ENCODE measurements at places on chromosomes 1 and 21.

- no peak for DNase-seq
Measured at GRCh38 chr1:8185400-8185799, 132.5 kb upstream of the SLC45A1 start.

DNA sequence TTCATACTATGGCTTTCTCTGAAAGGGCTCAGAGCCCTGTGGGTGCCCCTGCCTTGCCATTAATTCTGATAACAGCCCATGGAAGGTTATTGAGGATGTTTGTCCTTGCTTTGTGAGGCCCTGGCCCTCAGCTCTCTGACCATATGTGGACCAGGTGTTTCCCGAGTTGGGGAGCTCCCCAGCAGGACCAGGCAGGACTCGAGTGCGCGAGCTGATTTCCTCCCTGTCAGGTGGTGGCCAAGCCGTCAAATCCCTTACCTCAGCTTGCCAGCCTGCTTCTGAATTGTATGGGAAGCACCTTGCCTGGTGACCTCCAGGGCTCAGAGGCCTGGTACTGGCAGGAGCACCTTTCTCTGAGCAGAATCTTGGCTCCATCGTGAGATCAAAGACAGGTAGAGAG, 17.9 kb upstream of the SDE2 start:
- no peak for DNase-seq

DNA sequence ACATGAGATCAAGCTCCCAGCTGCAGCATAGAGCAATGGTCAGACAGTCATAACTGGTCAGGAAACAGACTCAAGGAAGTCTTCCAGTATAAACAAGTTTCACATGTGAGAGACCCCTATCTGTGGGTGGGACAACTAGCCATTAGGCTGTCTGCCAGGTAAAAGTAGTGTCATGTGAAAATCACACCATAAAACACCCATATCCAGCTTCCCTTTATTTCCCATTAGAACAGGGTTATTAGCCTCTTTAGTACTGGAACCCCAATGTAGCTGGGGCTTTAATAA, 426.7 kb downstream of the KCNT2 start:
- DNase-seq, result no peak

DNA sequence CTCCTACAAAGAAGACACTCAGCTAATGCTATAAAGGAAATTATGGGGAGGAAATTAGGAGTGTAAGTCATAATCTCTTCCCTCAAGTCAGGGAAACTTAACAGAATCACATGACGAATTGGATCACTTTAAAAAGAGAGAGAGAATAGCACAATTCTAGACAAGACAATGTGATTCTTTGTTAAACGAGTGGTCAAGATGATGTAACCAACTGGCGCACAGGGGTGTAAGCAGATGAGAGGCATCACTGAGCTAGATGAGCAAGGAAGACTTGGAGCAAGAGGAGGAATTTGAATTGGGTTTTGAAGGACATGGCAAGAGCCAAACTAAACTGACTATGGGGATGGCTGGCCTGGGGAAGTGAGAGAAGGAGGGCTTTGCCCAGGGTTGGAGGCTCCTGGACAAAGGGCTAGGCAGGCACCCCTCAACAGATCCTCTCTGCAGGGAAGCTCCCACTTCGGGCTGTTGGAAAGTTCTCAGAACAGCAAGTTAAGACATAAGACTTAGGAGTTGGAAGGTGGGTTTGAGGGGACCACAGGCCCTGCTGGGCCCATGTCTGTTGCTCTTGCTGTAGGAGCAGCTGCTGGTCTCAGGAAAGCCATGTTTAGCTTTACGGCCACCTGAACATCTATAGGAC, 123.9 kb upstream of the GRIK3 start:
- DNase-seq, result no peak

DNA sequence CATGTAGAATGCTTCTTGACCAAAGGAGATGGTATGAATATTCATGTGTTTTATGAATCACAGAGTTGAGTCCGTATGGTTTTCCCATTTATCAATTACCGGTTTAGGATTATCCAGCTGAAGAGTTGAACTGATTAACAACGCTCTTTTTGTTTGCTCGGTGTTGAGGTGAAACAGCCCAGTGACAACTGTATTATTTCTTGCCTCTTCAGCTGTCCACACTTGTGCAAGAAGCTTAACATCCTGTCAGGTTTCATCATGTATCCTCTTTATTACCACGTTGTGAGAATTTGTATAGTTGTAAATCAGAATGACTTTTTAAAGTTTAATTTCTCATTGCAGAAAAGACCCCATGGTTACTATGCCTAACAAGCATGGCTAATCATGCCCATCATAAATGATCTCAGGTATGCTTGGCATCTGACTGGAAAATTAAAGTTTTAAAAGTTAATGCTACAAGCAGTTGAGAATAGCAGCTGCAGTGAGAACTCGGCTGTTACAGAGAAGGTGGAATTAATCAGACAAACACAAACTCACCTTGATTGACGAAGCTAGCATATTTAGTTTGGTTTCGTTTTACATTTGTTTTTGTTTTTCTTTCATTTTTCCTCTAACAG, 563.2 kb upstream of the ADGRL2 start:
- no peak for DNase-seq

DNA sequence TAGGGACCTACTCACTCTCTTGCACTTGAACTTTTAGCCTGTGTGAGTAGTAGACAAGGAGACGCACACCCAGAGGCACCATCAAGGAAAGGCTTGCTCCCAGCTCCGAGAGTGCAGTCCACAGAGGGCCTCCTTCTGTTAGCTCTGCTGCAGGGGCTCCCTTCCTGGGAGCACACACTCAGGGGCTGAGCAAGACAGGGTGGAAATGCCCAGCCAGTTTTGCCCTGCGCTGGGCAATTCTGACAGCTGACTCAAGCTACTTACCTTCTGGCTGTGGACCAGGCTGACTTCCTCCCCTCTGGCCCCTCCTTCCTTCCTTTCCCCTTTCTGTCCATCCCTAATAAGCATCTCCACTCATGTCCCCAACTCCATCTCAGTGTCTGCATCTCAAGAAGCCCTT, 449.1 kb downstream of the PTPRU start:
- no peak for DNase-seq

- no peak for DNase-seq
Measured at GRCh38 chr1:37915476-37916093, 31.3 kb downstream of the INPP5B start.

GRCh38 chr21:33123374-33124123, 53.6 kb downstream of the OLIG1 start:
- no peak for DNase-seq

- DNase-seq, result no peak
Measured at GRCh38 chr1:11848373-11848700, 754 bp upstream of the NPPA start.

- no peak for DNase-seq
Measured at GRCh38 chr1:64229307-64229706, 25.9 kb downstream of the UBE2U start.

- DNase-seq, result no peak
Measured at GRCh38 chr1:223429821-223430220, 36.6 kb downstream of the CCDC185 start.

DNA sequence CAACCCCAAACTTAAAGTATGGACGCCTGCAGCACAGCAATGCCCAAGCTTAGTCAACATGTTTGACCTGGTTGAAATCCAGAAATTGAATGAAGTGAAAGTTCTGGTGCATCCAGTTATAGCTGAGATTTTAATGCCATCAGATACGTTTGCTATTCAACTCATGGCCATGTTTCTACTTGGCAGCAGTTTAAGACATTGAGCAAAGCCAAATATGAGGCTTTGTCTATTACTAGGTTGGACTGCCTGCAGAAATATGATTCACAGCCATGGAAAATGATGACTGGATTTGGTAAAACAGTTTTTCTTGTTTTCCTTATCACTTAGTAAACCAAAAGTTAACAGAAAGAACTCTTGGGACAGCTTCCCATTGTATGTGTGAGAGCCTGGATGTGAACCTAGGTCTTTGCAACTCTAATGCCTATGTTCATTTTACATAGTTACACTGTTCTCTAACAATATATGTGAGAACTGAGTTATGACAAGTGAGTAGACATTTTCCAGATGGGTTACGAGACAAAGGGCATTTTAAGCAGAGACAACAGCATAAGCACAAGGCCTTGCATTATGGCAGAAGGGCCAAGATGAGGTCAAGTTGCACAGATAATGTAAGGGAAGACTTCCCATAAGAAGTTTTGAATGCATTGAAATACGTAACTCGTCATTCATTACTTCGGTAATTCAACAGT, 32.4 kb upstream of the MYSM1 start:
- DNase-seq, result no peak

- no peak for DNase-seq
Measured at GRCh38 chr1:207205614-207206061, 101.6 kb downstream of the C4BPA start.

- no peak for DNase-seq
Measured at GRCh38 chr1:41823471-41823870, 95.3 kb downstream of the HIVEP3 start.

DNA sequence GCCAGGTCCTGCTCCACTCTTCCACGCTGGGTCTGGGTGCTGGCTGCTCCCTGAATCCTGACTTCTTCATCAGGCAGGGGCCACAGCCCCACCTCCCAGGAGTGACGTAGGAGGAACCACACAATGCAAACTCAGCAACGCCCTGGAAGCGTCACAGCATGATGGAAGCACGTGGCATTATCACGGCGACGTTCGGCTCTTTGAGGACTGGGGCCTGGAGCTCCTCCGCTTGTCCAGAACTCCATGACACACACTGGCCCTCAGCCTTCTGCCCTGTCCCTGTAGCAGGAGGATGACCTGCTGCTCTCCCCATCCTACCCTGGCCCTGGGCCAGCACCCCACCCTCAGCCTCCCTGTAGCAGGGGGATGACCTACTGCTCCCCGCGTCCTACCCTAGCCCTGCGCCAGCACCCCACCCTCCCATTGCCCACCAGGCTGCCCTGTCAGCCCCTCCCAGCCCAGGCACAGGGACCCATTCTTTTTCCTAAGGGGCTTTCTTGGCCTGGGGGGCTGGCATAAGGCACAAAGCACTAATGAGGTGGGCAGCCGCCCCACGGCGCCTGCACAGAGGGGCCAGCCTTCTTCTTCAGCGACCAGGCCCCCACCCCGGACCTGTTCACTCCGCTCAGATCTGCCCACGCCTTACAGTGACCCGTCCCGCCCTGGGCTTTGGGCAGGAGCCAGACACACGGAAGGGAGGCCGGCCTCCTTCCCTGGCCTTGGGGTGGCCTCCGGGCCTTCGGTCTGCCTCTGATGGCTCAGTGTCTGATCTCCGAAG, 65.7 kb downstream of the DHRS3 start:
- no peak for DNase-seq

GRCh38 chr1:228073857-228074545, 8.5 kb upstream of the ARF1 start:
- no peak for DNase-seq

- no peak for DNase-seq
Measured at GRCh38 chr1:36456391-36456928, 6.2 kb upstream of the OSCP1 start.

DNA sequence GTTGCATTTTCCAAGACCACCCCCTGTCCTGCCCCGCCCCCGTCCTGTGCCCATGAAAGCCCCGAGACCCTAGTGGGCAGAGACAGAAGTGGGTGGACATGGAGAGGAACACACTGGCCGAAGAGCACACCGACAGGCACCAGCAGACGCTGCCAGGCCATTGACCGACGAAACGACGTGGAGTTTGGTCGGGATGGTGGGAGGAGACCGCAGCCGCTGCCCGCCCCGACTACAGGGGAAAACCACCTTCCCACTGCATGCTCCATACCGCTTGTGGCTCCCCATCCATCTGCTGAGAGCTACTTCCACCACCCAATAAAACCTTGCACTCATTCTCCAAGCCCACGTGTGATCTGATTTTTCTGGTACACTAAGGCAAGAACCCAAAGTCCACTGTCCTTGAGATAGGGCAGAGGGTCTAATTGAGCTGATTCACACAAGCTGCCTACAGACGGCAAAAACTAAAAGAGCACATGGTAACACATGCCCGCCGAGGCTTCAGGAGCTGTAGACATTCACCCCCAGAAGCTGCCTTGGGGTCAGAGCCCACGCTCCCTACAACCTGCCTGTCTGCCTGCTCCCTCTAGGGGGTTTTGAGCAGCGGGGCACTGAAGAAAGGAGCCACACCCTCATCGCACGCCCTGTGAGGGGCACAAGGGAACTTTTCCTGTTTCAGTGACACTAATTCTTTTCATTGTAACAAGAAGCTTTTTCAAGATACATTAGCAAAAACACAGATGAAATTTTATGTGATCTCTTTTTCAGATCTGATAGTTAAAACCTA, 81.2 kb upstream of the RAB3GAP2 start:
- no peak for DNase-seq

GRCh38 chr1:196538473-196538872, 69.8 kb downstream of the KCNT2 start:
- no peak for DNase-seq

- no peak for DNase-seq
Measured at GRCh38 chr1:116126281-116126680, 15.1 kb downstream of the MAB21L3 start.

DNA sequence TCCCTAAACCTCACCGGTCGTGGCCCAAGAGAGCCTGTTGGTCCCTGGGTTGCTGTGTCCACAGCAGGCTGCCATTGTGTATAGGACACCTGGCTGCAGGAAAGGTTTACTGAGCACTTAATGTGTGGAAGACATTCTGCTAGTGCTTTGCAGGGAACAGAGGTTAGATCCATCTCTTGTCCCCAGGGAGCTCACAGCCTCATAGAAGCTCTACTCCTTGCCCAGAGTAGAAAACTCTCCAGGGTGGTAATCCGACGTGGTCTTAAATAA, 16.9 kb upstream of the ALPL start:
- DNase-seq, result no peak

- no peak for DNase-seq
Measured at GRCh38 chr21:45265721-45266517, 21.8 kb downstream of the POFUT2 start.

GRCh38 chr1:212553676-212554075, 54.9 kb upstream of the ATF3 start:
- no peak for DNase-seq

GRCh38 chr1:1237874-1238701, 6.1 kb downstream of the B3GALT6 start:
- DNase-seq, result no peak

- peak; percentile 50 for DNase-seq
Measured at GRCh38 chr1:46613661-46614603, 2.7 kb downstream of the MOB3C start.

DNA sequence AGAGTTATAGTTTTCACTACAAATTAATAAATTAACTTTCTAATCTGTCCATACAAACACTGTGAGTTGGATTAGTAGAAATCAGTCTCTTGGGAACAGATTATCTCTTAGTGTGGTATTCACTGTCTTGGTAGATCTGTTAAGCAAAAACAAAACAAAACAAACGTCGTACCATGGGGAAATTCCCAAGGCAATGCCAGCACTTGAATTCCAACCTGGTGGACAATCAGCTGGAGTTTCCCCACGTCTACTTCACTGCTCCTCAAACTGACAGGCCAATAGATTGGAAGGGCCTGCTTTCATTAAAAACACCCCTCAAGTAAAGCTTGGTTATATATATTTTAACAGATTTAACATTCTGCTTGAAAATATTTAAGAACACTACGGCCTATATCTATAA, 31.9 kb downstream of the GDAP2 start:
- DNase-seq, result no peak

DNA sequence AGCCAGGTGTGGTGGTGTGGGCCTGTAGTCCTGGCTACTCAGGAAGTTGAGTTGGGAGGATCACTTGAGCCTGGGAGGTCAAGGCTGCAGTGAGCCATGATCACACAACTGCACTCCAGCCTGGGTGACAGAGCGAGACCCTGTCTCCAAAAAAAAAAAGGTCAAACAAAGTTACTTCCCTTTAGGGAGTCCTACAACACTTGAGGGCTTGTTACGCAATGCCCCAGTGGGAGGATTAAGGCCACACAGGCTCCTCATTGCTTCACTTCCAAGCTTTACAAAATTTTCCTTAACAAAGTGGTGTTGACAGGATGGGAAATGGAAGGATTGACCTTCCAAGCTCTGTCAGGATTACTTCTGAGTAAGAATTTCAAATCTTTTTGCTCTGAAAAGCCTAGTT, 6.2 kb upstream of the EXTL1 start:
- DNase-seq, result no peak

Measured in AG04450 (cell line).